Right lobe of liver (tissue), 6 donors: ENCODE measurements at places on chromosomes 5 and 9. TPM values are rescaled to one million over a fixed set of nuclear protein-coding genes. Genes with fewer than 3 reads are reported as not detected.

DNA sequence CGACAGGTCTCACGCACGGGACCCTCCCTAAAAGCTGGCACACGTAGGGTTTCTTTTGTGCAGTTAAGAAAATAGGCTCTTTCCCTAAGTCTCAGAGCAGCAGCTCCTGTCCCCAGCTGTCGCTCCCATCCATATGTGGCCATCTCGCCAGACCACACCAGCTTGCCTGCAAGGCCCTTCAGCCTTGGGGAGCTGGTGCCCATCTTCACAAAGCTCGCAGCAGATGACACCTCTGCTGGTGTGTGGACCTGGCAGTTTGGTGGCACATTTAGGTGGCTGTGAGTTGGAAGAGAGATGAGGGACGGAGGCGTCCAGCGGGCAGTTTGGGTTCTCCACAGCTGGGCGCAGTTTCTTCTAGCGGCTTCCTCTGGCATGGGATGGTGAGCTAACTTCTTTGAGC is 239.0 kb downstream of the FANCC start:
- no peak for DNase-seq
- H3K27me3 ChIP-seq: no peaks in the 10 kb centered on the region
- no peak overlapping the region for H3K27ac ChIP-seq
- H3K4me1 ChIP-seq: no peaks in the 10 kb centered on the region
- H3K4me3 ChIP-seq: no peak overlapping the region
- peaks cover 17% of the 10 kb centered on the region for H3K36me3 ChIP-seq

- H3K27ac ChIP-seq: peak overlapping the region; percentile 84
- no peaks in the 10 kb centered on the region for H3K27me3 ChIP-seq
- H3K4me1 ChIP-seq: peaks cover 4% of the 10 kb centered on the region
These were observed 1.3 kb downstream of the PHYHD1 start for GRCh38 chr9:128921881-128922763.

GRCh38 chr9:1274334-1274733 is 224.2 kb downstream of the DMRT2 start:
- H3K36me3 ChIP-seq: no peaks in the 10 kb centered on the region
- H3K27me3 ChIP-seq: no peaks in the 10 kb centered on the region

DNA sequence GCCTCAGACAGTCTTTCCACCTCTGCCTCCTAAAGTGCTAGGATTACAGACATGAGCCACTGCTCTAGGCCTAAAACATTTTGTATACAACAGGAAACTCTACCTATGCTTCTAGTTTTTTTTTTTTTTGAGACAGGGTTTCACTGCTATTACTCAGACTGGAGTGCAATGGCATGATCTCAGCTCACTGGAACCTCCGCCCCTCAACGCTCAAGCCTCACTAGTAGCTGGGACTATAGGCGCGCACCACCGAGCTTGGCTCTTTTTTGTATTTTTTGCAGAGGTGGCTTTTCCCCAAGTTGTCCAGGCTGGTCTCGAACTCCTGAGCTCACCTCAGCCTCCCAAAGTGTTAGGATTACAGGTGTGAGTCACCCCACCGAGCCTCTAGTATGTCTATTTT is 5.4 kb downstream of the HSPA9 start:
- no peaks in the 10 kb centered on the region for H3K27me3 ChIP-seq
- H3K36me3 ChIP-seq: peaks cover 22% of the 10 kb centered on the region
- H3K4me1 ChIP-seq: peaks cover 80% of the 10 kb centered on the region
- no peak overlapping the region for H3K27ac ChIP-seq
- H3K4me3 ChIP-seq: no peak overlapping the region

The NINJ1 gene
- 99.6 TPM for total RNA-seq

DNA sequence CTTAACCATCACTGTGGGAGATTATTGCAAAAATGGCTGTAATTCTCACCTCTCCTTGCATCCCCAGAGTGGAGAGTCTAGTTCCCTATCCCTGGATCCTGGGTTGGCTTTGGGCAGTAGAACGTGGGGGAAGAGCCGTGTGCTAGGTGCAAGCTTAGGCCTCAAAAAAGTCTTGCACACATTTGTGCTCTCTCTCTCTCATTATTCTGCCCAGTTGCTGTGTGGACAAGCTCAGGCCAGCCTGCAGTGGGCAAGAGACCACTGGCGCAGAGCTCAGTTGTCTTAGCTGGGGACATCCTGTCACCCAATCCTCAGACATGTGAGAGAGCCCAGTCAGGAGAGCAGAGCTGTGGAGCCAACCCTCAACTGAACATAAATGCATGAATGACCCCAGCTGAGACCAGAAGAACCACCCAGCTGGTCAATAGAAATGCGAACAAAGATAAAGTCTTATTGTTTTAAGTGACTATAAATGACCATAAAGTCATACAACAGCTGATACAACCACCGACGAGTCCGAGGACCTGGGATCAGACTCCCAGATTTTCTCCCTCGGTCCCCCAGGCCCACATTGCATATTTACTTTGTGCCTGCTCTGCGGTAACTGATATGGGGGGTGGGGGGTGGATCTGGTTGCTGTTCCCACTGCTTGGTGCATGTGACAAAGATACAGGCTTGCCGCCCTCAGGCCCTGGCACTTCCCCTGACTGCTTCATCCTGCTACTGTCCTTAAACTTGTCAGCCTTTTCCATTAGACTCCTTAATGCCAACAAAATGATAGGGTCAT is 166.4 kb upstream of the MVB12B start:
- no peaks in the 10 kb centered on the region for H3K4me1 ChIP-seq
- no peaks in the 10 kb centered on the region for H3K36me3 ChIP-seq
